ENCODE measurements at places on chromosomes 2 and 18.

DNA sequence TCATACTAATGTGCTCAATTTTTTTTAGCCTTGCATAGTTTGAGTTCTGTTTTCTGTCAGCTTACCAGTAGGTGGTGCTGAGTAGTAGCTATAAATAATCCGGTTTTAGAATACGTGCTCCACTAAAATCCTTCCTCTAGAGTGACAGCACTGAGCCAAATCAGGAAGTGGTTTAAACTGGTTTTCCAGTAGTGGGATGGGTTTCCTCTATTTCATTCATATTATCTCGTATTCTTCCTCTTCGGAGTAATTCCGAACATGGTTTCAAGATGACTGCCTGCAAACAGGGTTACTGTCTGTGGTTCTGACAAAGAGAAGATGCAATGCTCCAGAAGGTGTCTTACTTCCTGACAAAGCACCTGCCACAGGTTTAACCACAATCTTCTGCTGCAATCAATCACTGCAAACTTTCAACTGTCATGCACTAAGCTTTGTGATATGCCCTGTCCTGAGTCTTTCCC, 496.9 kb upstream of the VRK2 start:
- no peak for DNase-seq

- no peak for DNase-seq
These were observed 118.8 kb upstream of the B3GNT2 start for GRCh38 chr2:62076980-62077638.

DNA sequence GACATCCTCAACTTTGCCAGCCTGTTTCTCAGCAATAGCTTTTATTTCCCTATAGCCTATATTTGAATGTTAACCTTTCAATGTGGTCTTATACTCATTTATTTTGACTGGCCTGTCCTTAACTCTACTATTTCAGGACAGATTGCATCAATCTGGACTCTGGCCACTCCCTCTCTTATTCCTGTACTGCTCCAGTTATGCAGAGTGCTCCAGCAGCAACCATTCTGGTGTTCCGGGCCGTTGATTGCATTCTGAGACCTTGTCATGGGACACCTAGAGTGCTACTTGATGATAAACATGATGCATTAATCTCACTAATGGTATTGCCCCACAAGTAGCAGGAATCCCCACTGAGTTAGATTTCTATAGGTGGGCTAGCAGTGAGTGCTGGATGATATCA, 363.4 kb downstream of the LRRTM1 start:
- no peak for DNase-seq

- DNase-seq: no peak
These were observed 83.8 kb upstream of the TLK1 start for GRCh38 chr2:171244466-171244969.

GRCh38 chr2:174053355-174054151, 88.4 kb upstream of the SP3 start:
- no peak for DNase-seq

GRCh38 chr18:6746386-6746960, 17.0 kb downstream of the ARHGAP28 start:
- DNase-seq: no peak

DNA sequence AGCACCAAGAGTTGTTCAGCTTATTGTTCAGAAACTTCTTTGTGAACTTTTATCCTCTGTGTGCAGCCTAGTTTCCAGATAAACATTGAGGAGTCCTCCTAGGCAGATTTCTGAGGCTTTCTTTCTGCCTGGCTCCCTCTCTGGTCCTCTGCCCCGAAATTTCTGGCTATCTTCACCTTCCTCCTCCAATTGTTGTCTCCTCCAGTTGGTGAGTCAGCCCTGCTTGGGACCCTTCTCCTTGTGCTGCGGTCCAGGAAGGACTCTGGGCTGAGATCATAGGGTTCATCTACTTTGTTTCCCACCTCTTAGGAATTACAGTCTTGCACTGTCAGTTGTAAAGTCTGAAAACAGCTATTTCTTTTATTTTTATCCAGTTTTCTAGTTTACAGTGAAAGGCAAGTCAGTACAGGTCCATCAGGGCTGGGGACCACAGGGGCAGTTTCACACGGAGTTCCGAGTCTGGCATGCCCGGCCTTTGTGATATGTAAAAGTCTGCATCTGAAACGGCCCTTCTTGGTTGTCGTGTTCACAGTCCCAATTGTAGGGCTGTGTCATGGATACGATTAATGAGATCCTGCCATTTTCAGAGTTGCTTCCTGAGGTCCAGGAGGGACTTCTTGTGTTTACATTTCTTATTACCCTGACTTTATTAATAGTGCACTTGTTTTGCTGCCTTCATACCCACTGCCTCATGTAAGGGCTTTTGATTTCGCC, 100.8 kb downstream of the SMC6 start:
- no peak for DNase-seq

DNA sequence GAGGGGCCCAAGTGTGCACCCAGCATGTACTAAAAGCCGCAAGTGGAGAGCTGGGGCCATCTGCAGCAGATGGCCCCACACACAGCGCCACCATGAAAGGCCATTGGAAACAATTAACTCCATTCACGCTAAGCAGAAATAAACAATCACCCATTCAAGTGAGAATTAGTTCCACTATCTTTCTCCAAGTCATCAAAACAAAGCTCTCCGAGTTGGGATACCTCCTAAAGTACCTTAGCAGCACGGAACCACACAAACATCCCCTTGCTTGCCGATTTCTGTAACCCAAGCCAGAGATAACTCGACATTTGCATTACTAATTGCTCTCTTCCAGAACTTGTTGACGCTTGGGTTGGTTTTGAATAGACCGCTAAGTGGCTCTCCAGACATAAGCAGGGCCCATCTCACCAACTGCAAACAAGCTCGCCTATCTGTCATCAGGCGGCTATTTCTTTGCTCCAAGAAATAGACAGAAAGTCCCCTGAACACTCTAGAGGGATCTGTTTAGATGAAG, 840.6 kb upstream of the SALL3 start:
- DNase-seq: peak; percentile 53

GRCh38 chr18:27114842-27115241, 70.3 kb downstream of the CHST9 start:
- DNase-seq: no peak

GRCh38 chr18:57475903-57476302, 40.7 kb downstream of the ONECUT2 start:
- no peak for DNase-seq

DNA sequence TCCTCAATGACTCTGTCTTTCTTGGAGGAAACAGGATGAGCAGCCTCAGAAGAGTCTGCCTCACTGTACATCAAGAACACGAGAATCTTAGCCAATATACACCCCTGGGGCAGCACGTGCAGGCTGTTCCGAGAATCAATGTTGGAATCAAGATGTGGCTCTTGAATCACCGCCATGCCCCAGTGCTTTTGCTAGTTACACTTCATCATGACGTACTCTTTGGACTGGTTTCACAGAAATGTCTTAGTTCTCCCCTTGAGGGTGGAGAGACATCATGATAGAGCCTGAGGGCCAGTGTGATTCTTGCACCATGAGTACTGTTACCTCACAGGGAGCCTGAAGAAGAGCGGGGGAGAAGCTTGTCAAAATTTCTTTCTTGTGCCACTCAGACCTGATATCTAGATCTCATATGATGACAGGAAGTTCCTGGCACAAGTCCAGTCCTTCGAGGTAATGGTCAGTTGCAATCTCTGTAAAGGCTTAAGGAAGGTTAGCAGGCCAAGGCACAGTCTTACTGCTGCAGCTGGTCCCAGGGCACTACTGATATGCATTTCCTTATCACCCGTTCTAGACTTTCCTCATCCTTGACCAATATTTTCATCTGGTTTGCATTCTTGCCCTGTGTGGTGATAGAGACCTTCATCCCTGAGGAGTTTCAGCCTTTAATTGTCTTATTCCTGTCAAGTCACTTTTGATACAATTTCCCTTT, 28.2 kb upstream of the STAT4 start:
- no peak for DNase-seq

- DNase-seq: no peak
These were observed 257.4 kb upstream of the SLC14A2 start for GRCh38 chr18:45357686-45358470.

- DNase-seq: no peak
These were observed 62.4 kb downstream of the ZDBF2 start for GRCh38 chr2:206336861-206337260.

DNA sequence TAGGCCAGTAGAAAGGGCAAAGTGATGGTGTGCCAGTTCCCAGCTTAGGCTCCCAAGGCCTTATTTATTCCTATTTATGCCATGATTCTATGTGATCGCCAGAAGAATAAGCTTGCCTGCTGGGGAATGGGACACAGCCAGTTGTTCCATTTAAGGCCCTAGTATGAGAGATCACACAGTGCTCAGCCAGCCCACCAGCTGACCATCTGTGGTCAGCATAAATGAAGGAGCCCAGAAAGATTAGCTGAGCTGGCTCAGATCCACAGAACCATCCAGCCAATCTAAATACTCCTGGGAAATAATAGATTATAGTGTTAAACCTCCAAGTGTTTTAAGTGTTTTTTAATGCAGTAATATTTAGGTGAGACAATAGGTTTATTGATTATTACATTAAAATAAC, 12.6 kb upstream of the L3MBTL4 start:
- no peak for DNase-seq

- no peak for DNase-seq
These were observed 230.0 kb downstream of the LRP1B start for GRCh38 chr2:141900826-141901225.

DNA sequence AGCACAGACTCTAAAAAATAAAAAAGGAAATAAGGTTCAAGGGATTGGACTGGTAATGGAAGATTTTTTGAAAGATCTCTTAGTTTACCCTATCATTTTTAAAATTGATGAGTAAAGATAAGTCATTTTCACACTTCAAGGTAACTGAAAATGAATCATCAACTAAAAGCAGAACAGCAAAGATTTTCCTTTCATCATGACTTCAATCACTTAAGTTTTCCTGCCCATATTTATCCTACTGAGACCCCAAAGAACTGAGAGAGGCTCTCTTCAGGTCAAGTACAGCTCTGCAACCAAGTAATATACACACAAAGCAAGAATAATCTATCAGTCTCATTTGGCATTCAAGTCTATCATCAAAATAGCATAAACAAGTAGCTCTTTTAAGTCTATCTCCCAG, 540.7 kb downstream of the METTL4 start:
- DNase-seq: no peak

GRCh38 chr18:79608535-79608934, 71.1 kb upstream of the CTDP1 start:
- DNase-seq: no peak

- no peak for DNase-seq
These were observed 46.0 kb upstream of the SEC11C start for GRCh38 chr18:59093668-59094067.

- peak; percentile 93 for DNase-seq
These were observed 1.2 kb downstream of the SP3 start for GRCh38 chr2:173963817-173964564.

DNA sequence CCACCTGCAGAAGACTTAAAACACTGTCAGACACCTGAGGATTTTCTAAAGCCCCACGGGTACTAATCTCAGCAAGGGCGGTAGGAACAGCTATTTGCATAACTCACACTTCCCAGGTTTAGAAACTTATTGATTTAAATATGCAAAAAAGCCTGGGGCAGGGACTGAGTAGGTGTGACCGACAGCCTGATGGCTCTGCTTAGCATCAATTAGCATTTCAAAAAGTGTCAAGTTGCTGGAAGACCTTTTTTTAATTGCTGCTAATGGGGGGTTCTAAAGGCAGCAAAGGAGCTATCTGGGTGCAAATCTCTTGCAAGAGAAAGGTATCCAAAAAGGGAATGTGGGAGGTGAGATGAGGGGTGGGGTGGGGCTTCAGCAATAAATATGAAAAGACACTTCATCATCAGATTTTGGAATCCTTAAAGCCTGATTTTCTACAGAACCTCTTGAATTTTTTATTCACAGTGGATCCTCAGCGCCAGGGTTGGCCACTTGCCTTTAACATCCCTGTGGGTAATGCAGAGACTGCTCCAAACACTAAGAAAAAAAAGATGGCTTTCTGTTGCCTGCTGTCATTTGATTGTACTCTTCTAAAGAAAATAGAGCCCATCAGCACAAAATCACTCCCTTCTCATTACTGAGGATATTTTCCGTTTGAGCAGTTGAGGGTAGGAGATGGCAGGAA, 121.1 kb upstream of the RMP24 start:
- DNase-seq: no peak

DNA sequence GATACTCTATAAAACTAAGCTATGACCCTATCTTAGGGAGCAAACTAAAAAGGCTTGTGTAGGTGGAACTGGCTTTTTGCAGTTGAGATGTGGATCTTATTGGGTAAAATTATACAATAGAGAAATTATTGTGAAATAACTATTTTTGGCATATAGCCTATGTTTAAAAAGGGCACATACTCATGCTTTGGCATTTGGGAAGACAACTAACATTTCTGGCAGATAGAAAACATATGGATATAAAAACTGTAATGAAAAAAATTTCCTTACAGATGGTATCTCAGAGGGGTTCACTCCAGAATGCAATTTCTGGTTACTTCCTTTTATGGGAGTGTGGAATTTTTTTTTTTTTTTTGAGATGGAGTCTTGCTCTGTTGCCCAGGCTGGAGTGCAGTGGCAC, 120.1 kb upstream of the CCDC195 start:
- DNase-seq: no peak

- DNase-seq: peak; percentile 89
These were observed 77.0 kb upstream of the SERTAD2 start for GRCh38 chr2:64730551-64731262.

GRCh38 chr18:33513027-33513426, 65.0 kb upstream of the ASXL3 start:
- DNase-seq: no peak

DNA sequence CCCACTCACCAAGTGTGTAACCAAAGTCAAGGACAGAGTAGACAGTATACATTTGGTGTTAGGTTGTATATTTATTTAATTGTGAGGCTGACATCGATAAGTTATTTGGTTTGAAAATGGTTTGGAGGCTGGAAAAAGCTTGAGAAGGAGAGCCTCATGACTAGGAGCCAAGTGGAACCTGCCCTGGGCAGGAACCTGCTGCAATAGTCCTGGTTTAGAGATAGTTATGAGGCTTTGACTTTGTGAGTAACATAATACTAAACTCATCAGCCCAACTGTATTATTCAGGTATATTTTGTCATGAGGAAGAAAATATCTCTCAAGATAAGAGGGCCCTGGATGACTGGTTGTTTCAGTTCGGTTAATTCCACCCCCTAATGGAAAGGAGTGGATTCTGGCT, 234.3 kb upstream of the CYRIA start:
- no peak for DNase-seq

Measured in Ammon's horn (tissue), 1 donor.